Stimulated activated CD8-positive, alpha-beta memory T cell treated with anti-CD3 and anti-CD28 coated beads, Interleukin-15, amount 100 ng/mL, for 24 hours (primary cell): ENCODE measurements at places on chromosomes 4 and X.

DNA sequence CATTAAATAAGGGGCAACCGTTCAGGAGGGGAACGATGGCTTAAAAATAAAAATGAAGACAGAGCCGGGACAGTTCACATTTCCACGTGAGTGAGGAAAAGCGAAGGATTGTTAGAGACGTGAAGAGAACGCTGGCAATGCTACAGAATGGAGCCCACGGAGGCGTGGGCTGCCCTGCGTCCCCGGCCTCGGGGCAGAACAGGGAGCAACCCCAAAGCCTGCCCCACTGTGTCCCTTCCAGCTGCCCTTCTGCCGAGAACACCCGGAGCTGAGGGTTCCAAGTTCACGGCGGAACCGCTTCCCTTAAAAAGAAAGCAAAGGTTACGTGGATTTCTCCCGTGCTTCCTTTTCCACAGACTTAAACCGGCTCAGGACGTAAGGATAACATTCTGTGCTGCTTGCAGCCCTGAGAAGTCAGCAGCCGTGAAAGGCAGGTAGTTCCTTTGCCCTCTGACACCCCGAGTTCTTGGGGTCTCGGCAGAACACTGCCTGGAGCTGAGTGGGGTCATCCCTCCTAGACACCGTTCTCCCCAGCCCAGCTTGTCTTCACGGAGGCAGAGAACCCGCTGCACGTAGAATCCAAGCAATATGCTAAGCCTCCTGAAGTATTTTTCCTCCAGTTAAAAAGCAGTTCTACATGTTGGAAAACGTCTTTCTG is 14.2 kb downstream of the DHRSX start:
- no peak for DNase-seq

DNA sequence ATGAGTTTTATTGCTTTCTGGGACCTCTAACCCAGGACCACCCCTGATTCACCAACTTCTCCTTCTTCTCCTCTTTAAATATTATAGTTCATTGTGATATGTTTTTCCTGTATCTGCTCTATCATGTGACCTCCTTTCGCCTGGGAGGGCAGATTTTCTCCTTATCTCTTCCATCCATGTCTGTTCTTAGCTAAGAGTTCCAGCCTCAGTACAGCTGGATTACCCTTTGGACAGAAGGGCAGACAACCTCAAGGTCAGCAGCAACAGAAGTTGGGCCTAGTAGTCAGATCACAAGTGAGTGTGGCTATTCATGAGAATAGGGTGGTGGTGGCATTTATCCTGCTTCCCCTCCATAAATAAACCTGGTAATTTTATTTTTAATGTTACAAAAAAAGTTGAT is 5.7 kb upstream of the XK start:
- DNase-seq = no peak

DNA sequence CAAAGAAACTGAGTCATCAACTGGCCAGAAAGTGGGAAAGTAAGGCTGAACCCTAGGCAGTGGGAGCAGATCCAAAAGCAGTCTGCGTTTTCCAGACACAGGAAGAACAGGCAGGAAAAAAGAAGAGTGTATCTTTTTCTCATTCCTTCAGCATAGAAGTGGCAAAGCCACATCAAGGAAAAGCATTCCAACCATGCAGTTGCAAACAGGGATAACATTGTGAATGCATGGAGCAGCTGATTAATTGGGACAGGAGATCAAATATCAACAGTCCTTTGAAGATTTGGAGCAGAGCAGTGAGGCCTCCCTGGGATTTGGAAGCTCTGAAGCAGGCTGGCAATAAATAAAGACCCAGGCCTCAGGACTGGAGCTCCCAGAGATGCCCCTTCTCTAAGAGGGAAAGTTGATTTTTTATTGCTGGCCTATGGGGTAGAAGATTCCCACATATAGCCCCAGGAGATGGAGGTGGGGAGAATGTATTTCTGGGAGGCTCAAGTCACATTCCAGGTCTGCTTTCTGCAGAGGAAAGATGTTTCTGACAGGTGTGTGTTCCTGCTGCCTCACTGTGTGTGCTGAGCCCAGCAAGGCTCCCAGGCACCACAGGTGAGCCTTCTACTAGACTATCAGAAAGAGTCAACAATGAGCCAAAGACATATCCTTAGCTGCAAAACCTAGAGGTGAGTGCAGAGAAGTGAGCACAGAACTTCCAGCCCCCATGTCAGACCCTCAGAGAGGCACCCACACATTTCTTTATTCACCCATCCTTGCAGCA is 222.5 kb downstream of the RAB28 start:
- no peak for DNase-seq

DNA sequence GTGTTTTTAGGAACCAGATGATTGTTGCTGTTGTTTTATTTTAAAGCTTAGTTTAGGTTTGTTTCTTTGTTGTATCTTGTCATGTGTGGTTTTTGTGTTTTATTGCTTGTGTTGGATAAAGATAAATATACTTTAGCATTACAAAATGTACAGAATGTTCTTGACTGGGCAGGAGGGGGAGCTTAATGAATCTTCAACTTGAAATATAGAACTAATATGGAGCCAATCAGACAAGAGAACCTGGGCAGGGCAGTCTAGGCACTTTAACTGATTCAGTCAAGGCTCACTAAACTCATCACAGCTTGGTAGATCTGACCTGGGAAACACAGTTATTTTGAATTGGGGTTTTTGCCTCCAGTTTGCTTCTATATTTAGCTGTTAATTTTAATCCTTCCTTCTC is 304.2 kb downstream of the ARHGAP24 start:
- DNase-seq = no peak

GRCh38 chr4:134327274-134328122 is 125.9 kb upstream of the PABPC4L start:
- DNase-seq = no peak

DNA sequence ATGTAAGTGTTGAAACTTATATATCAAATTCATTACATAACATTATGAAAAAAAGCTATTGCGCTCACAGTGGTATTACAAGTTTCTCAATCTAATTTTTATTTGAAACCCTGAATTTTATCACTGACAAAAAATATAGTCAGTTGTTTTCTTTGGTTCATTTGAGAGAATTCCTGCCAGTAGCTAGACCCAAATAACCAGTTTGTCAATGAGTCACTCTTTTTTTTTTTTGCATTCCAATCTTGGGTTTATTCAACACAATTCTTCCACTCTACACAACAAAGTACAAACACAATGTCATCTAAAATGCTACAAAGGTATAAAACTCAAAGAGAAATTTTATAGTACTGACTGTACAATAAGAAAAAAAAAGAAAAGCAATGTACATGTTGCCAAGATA is 13.1 kb downstream of the HPF1 start:
- DNase-seq = no peak

- no peak for DNase-seq
Measured at GRCh38 chrX:11336201-11336600, 43.0 kb downstream of the AMELX start.

DNA sequence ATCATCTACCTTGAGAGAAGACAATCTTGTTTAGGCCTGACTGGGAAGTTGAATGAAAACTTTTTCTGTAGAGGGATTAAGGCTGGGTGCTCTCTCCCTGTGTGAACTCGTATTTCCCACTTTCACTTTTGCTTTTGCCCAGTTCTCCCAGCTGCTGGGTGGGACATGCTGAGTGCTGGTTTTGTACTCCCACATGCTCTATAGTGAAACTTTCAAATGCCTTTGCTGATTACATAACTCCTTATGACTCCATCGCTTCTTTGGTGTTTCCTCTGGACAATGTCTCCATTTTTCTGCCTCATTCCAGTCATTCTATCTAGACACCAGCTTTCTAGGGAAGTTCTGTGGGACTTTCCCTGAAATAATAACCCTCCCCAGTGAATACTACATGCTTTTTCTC is 100.5 kb downstream of the CLNK start:
- DNase-seq = no peak

DNA sequence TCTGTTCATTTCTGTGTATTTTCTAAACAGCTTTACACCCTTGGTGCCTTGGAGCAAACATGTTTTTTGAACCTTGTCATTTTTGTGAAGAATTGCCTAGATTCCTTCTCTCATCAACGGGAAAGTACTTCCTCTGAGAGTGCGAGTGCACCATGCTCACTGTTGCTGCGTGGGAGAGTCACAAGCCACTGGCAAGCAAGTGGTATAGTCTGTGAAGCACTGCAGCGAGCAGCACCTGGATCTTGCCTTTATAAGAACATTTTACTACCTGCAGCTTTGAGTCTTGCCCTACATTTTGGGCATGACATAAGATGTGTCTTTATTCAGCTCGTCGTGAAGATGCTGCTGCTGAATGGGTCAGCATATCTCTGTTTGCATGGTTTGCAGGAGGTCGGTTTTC is 44.9 kb downstream of the HADH start:
- DNase-seq = no peak

DNA sequence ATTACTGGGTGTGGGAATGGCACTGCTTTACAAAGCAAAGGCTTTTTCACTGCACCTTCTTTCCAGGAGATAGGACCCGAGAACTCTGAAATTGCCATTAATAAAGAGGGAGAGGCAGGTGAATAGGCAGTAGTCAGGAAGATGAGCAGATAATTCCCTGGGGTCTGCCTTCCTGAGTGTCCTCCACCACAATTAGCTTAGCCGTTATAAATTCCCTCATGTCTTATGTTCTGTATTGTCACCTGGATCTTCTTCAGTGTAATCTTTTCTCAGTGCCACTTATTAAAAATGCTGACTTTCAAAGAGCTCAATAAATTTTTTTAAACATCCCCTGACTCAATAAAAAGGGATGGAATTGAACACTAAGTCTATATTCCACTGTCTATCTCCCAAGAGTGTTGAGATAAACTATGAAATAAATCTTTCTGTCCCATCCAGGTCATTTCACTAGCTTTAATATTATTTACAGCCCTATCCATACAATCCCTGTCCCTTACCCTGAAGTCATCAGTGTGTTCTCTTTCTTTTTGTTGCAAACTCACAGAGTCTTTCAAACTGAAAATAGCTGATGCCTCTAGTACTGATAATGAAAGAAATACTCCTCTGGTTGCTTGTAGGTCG is 272.2 kb upstream of the NRK start:
- no peak for DNase-seq

- no peak for DNase-seq
Measured at GRCh38 chr4:156999175-156999517, 27.5 kb upstream of the PDGFC start.

- DNase-seq = no peak
Measured at GRCh38 chr4:74545448-74545847, 100.5 kb downstream of the AREG start.

GRCh38 chr4:36392024-36392423 is 110.6 kb downstream of the DTHD1 start:
- DNase-seq = no peak

- DNase-seq = no peak
Measured at GRCh38 chr4:29966386-29966785, 753.8 kb upstream of the PCDH7 start.

GRCh38 chr4:15063341-15063740 is 61.1 kb downstream of the CPEB2 start:
- DNase-seq = no peak

GRCh38 chrX:27840881-27841280 is 33.1 kb downstream of the MAGEB10 start:
- no peak for DNase-seq

DNA sequence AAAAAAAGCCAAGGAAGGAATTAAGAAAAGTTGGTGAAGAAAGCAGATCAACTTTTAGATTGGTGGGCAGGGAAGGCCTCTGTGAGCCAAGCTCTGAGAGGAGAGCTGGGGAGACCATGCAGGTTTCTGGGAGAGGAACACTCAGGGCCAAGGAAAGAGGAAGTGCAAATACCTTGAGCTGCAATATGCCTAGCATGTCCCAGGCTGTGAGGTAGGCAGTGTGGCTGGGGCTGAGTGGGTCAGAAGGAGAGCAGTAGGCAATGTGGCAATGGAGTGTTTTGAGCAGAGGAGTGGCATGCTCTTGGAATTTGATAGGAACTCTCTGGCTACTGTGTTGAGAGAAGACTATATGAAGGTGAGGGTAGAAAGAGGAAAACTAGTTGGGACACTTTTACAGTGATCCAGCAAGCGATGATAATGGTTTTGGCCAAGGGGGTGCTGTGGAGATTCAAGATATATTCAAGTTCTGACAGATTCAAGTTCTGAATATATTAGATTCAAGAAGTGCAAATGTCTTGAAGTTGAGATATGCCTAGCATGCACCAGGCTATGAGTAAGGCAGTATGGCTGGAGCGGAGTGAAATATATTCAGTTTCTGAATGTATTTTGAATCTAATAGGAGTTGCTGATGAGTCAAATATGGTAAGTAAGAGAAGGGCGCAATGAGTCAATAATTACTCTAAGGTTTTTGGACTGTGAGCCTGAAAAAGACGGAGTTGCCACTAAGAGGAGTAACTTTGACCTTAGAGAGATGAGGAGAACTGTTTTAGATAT is 172.5 kb downstream of the CAMK2D start:
- no peak for DNase-seq

DNA sequence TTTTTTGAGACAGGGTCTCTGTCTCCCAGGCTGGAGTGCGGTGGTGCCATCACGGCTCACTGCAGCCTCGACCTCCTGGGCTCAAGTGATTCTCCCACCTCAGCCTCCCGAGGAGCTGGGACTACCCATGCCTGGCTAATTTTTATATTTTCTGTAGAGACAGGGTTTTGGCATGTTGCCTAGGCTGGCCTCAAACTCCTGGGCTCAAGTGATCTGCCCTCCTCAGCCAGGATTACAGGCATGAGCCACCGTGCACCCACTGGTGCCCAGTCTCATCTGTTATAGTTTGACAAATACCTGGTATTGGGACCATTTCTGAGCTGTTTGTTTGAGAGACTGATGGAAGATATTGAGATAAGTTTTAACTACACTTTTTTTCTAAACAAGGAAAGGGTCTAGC is 57.5 kb upstream of the SMIM10 start:
- no peak for DNase-seq

DNA sequence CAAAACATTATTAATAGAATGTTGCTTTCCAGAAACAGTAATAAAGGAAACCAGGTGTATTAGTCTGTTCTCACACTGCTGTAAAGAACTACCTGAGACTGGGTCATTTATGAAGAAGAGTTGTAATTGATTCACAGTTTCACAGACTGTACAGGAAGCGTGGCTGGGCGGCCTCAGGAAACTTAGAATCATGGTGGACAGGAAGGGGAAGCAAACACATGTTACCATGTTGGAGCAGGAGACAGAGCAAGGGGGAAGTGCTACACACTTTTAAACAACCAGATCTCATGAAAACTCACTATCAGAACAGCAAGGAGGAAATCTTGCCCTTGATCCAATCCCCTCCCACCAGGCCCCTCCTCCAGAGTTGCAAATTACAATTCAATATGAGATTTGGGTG is 815.8 kb downstream of the TRIML1 start:
- DNase-seq = no peak

GRCh38 chr4:57640391-57641100 is 530.4 kb upstream of the IGFBP7 start:
- DNase-seq = no peak

- DNase-seq = no peak
Measured at GRCh38 chr4:140330311-140330900, 43.0 kb upstream of the SCOC start.

DNA sequence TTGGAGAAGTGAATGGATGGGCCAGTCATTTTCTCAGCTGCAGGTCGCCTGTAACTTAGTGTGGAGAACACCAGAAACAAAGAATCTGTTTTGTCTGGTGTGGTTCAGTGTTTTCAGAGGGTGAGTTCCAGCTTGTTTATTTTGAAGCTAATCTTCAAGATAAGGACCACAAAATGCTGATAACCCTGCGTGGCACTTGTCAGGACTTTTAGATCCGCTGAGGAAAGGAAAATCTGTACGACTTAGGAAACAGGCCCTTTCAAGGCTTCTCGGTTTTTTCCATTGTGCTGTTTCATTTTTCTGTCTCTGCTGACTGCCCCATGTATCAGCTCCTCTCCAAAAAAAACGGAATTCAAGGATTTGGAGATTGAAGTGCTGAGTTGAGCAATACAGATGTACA is 8.7 kb upstream of the ANAPC4 start:
- no peak for DNase-seq
